Cortex of kidney (tissue), 1 donor: ENCODE measurements at places on chromosomes 6 and 20.

DNA sequence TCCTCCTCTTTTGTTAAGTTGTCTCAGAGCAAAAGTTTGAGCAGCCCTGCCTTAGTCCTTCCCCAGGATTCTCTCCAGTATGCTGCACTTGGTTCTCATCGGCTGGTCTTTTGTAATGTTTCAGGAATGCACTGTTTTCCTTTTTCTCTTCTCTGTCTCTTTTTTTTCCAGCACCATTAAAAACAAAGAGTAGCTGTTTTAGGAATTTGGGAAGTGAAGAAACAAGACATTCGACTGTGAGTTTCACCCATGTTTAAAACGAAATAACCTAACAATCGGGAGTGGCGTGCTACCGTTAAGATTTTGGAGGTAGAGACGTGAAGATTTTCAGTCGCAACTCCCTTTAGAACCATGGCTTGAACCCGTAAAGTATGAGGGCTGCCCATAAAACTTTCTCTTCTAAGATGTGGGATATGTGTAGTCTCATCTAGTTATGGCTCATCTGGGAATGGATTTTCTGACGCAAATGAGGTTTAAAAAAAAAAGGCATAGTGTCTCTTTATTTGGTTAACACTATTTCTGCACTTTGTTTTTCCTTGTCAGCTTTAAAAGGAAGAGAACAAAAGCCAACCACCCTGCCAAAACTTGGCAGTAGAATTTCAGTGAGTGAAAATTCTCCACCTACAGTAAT is 35.9 kb upstream of the RAB23 start:
- DNase-seq: no peak

GRCh38 chr6:55399351-55399750 is 72.1 kb downstream of the GFRAL start:
- no peak for DNase-seq

DNA sequence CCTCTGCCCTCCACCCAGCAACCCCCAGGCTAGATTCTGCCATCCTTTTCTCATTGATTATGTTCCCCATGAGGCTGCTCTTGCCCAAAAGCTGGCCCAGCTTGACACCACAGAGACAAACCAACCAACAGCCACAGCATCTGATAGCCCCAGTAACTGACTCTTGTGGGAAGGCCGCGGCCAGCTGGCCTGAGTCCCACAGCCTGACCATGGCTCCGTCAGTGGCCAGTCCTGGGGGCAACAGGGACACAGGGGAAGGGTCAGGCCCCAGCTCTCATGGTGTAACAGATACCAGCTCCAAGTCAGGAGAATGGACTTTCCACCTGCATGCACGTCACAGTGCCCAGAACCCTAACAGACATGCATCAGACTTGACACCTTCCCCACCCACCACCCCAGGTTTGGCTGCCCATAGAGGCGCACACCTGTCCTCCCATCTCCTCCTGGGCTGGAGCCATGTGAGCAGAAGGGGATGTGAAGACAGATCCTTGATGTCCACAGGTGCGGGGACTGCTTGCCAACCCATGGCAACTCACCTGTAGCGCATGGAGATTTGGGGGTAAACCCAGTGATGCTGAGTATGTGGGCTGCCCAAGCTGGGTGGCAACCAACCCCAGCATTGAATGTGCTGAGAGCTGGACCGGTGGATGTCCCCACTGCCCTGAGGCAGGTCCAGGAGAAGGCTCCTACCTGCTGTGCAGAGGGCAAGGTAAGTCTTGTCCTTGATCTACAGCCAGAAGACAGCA is 18.8 kb downstream of the RIPOR3 start:
- no peak for DNase-seq

DNA sequence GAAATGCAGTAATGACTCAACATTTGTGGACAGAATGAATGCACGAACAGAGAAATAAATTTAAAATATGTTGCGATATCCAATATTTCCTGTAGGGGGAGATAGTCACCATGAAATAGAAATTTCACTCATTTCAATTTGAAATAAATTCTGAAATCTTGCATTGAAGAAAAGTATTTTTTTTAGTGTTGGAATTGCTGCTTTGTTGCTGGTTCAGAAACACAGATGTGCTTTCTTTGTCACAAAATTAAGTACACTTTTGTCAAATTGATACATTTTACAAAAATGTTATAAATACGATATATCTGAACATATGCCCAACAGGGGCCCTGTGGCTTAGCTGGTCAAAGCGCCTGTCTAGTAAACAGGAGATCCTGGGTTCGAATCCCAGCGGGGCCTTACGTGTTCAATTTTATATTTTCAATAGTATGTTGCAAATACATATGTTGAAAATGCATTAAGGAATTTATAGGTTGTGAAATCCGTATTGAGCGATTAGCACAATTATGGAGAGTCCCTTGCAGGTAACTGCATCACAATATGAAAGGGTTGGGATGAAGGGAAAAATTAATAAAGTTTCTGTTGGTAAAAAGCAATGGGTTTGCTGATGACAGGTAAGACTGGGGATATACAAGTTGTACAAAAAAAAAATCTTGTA is 85.4 kb upstream of the PRSS16 start:
- no peak for DNase-seq

DNA sequence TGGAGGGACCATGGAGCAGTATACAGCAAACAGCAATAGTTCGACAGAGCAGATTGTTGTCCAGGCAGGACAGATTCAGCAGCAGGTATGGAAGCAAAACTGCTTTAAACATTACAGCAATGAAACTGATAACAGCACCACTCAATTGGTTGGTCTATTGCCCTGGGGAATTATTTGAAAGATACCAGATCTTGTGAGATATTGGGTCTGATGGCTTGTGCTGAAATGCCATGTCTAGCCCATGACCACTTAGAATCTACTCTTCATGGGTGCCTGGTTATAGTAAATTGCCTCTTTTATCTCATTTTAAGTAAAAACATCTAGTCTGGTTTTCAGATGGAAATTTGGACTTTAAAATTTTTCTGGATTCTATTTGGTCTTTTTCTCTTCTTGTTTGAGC is 6.3 kb downstream of the NFYA start:
- no peak for DNase-seq
